ENCODE measurements at places on chromosomes 12 and 14.

GRCh38 chr14:102490456-102490855 lies 19.1 kb downstream of the ANKRD9 start:
- no peak for DNase-seq

DNA sequence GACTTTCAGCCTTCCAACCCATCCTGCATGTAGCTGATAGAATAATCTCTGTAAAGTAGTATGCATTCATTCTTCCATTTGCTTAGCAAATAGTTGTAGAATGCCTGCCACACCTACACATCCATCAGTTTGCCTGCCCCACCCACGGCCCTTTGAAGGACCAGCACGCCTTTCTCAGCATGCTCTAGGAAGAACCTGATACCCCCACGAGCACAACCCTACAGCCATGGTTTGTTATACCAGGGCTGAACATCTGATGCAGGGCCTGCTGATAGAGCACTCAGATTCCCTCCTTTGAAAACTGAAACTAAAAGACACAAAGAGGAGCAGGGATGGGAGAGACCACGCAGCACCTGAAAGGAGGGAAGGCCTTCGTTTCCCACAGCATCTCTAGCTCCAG lies 205.1 kb downstream of the ANO2 start:
- DNase-seq = no peak

GRCh38 chr12:16606201-16606849 lies 363 bp upstream of the LMO3 start:
- DNase-seq = peak; percentile 5

- DNase-seq = no peak
Measured at GRCh38 chr12:97046901-97047300, 139.8 kb downstream of the NEDD1 start.

DNA sequence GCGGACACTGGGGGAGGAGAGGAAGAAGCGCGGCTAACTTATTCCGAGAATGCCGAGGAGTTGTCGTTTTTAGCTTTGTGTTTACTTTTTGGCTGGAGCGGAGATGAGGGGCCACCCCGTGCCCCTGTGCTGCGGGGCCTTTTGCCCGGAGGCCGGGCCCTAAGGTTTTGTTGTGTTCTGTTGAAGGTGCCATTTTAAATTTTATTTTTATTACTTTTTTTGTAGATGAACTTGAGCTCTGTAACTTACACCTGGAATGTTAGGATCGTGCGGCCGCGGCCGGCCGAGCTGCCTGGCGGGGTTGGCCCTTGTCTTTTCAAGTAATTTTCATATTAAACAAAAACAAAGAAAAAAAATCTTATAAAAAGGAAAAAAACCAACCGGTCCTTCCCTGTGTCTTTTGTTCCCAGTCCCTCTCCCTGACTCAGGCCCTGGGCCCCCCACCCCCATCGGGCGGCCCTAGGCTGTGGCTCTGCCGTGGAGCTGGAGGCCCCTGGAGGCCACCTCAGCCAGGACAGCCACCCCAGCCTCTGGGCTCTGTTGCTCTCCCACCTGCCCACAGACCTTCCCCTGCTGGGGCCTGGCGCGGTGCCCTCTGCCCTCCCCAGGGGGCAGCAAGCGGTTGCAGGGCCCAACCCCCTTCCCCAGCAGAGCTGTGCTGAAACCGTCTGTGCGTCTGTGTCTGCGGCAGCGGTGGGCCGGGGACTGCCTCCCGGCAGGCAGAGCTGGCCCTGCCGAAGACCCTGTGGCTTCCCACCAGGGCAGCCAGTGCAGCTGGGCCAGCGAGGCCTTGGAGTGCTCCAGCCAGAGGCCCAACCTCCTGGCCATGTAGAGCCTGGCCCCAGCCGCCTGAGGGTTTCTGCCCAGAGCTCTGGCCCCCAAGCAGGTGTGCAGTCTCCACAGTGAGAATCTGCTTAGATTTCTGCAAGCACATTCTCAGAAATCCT lies 4.0 kb upstream of the CRIP2 start:
- DNase-seq = no peak

GRCh38 chr14:66662374-66662773 lies 154.4 kb downstream of the GPHN start:
- no peak for DNase-seq

DNA sequence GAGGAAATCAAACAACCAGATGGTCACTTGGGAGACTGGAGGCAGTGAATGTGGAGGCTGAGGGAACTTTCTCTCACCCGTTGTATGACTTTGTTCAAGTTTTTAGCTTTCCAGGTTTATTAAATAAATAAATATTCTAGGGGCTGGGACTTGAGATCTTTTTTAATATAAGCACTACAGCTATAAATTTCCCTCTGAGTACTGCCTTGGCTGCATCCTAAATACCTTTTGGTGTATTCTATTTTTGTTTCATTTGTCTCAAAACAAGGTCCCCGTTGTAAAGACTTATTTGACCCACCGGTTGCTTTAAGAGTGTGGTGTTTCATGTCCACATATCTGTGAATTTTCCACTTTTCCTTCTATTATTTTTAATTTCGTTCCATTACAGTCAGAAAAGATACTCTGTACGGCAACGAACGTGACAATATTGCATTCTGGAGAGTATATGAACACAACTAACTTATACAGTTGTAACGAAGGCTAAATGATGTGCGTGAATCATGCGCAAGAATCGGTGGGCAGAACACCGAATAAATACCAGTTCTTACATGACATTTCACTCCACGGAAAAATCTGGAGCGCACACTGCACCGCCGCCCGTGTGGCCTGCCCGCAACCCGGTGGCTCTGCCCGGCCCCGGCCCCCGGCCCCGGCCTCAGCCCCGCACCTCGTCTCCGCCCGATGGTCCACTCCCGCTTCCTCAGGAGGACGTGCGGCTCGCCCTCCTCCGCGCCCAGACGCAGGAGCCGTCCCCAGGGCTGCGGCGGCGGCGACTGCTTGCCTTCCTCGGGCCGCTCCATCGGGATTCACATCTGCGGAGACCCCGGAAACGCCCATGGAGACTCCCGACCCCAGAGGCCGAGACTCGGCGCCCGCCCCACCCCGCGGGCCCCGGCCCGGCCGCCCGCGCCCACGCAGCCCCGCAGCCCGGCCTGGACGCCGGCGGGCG lies 602 bp downstream of the CHFR start:
- DNase-seq = no peak

GRCh38 chr12:132276066-132276826 lies 53.1 kb downstream of the GALNT9 start:
- no peak for DNase-seq

- DNase-seq = no peak
Measured at GRCh38 chr12:88325816-88326189, 183.7 kb downstream of the TMTC3 start.

- DNase-seq = no peak
Measured at GRCh38 chr14:87696485-87696884, 296.5 kb downstream of the GALC start.

Measured in GM12891 (cell line).